Fibroblast of villous mesenchyme (primary cell): ENCODE measurements at places on chromosomes 4 and X. TPM values are rescaled to one million over a fixed set of nuclear protein-coding genes. Genes with fewer than 3 reads are reported as not detected.

The NUDT10 gene
- total RNA-seq = 0.32 and 1.3 TPM in 2 replicates

The TBX22 gene
- total RNA-seq = not detected in 2 replicates

The ZXDA gene
- total RNA-seq = 5.5 and 6.9 TPM in 2 replicates

The ANKRD50 gene
- 27.1 and 31.1 TPM in 2 replicates for total RNA-seq

The CXCL1 gene
- total RNA-seq = 17.4 and 134 TPM in 2 replicates

The DMRTC1 gene
- total RNA-seq = not detected in 2 replicates

The PDHA1 gene
- 32.4 and 42.5 TPM in 2 replicates for total RNA-seq

The CT47B1 gene
- total RNA-seq = not detected in 2 replicates

The CNGA2 gene
- not detected in 2 replicates for total RNA-seq

The TLR10 gene
- not detected in 2 replicates for total RNA-seq

The UGT2B11 gene
- total RNA-seq = not detected in 2 replicates

The SERTM2 gene
- 0.43 and 1.3 TPM in 2 replicates for total RNA-seq

The SPANXN3 gene
- not detected in 2 replicates for total RNA-seq

The TEX13D gene
- total RNA-seq = not detected in 2 replicates

The USP17L26 gene
- total RNA-seq = not detected in 2 replicates

The FAM184B gene
- under 0.01 TPM in 1 of 2 replicates, not detected in the other for total RNA-seq

The PHOX2B gene
- not detected in 2 replicates for total RNA-seq

The MAGED4 gene
- 34.5 and 50.5 TPM in 2 replicates for total RNA-seq

The SPOCK3 gene
- total RNA-seq = not detected in 2 replicates

The SAGE1 gene
- total RNA-seq = not detected in 2 replicates

The EPHA5 gene
- total RNA-seq = 0.32 and 0.43 TPM in 2 replicates

The ACOT9 gene
- 69.5 and 72.8 TPM in 2 replicates for total RNA-seq

The WNK3 gene
- 0.64 and 1.7 TPM in 2 replicates for total RNA-seq

The SYNPO2 gene
- total RNA-seq = 139 and 194 TPM in 2 replicates

The LRIT3 gene
- total RNA-seq = under 0.01 TPM in 1 of 2 replicates, not detected in the other

The MAGED4B gene
- total RNA-seq = 18.6 and 24.2 TPM in 2 replicates

The NLRP2B gene
- not detected in 2 replicates for total RNA-seq

The H2BW2 gene
- not detected in 2 replicates for total RNA-seq

The ARMCX1 gene
- 32.5 and 41.9 TPM in 2 replicates for total RNA-seq

The NDST4 gene
- not detected in 2 replicates for total RNA-seq

The NSDHL gene
- 23.8 and 28.5 TPM in 2 replicates for total RNA-seq

The ADGRG2 gene
- not detected in 2 replicates for total RNA-seq

The PIR gene
- 12.9 and 17.7 TPM in 2 replicates for total RNA-seq

The TXK gene
- total RNA-seq = 0.64 and 0.86 TPM in 2 replicates

The EGFL6 gene
- total RNA-seq = 0.32 and 0.86 TPM in 2 replicates

The KLHL5 gene
- 123 and 156 TPM in 2 replicates for total RNA-seq

The HSFX2 gene
- 0.86 TPM in 1 of 2 replicates, not detected in the other for total RNA-seq

The ADAM29 gene
- not detected in 2 replicates for total RNA-seq

The GAGE12C gene
- total RNA-seq = not detected in 2 replicates

The ZNF732 gene
- 0.43 and 0.64 TPM in 2 replicates for total RNA-seq

The POLN gene
- 1.6 and 4.7 TPM in 2 replicates for total RNA-seq

The ARAP2 gene
- 4.8 and 11.2 TPM in 2 replicates for total RNA-seq

The GRIA2 gene
- 1.9 TPM in 1 of 2 replicates, not detected in the other for total RNA-seq

The SCD5 gene
- total RNA-seq = 2.3 and 6.9 TPM in 2 replicates
